Parietal lobe (tissue), 2 donors: ENCODE measurements at places on chromosomes 12 and 14. TPM values are rescaled to one million over a fixed set of nuclear protein-coding genes. Genes with fewer than 3 reads are reported as not detected.

PTPRO gene
- total RNA-seq: 283 TPM

FGD4 gene
- 73.2 TPM for total RNA-seq

C12orf42 gene
- 0.94 TPM for total RNA-seq

SOX5 gene
- 394 TPM for total RNA-seq

MON2 gene
- total RNA-seq: 172 TPM

CCDC184 gene
- 15.7 TPM for total RNA-seq

NGB gene
- total RNA-seq: 4.7 TPM

KRT2 gene
- not detected for total RNA-seq

DTX3 gene
- total RNA-seq: 81.7 TPM

DEPDC4 gene
- total RNA-seq: 1.3 TPM

ADAM21 gene
- not detected for total RNA-seq

EPYC gene
- not detected for total RNA-seq

TC2N gene
- 5.6 TPM for total RNA-seq

OAS3 gene
- total RNA-seq: 2.8 TPM

INSM2 gene
- total RNA-seq: not detected

KCNH3 gene
- total RNA-seq: 10.3 TPM

PROX2 gene
- not detected for total RNA-seq

WNT5B gene
- 29.1 TPM for total RNA-seq

OAS1 gene
- 2.5 TPM for total RNA-seq

TAS2R46 gene
- total RNA-seq: 14.4 TPM

BEGAIN gene
- total RNA-seq: 23.5 TPM

GRIP1 gene
- total RNA-seq: 98.6 TPM
